SK-N-SH (cell line): ENCODE measurements at places on chromosomes 16 and 17. TPM values are rescaled to one million over a fixed set of nuclear protein-coding genes. Genes with fewer than 3 reads are reported as not detected.

GRCh38 chr17:49260011-49260816, 29.6 kb upstream of the PHOSPHO1 start:
- peak; percentile 81 for DNase-seq

Gene CHST6
- 0.26 and 0.30 TPM in 2 replicates for polyA plus RNA-seq

Gene KRTAP9-2
- not detected in 2 replicates for polyA plus RNA-seq

GRCh38 chr17:73495641-73496040, 148.6 kb downstream of the SDK2 start:
- no peak for DNase-seq
